ENCODE measurements at places on chromosomes 3 and 15. TPM values are rescaled to one million over a fixed set of nuclear protein-coding genes. Genes with fewer than 3 reads are reported as not detected.

Gene ACAA1
- 32.9 TPM for total RNA-seq

- DNase-seq, result no peak
Measured at GRCh38 chr3:185586686-185587039, 568 bp downstream of the SENP2 start.

DNA sequence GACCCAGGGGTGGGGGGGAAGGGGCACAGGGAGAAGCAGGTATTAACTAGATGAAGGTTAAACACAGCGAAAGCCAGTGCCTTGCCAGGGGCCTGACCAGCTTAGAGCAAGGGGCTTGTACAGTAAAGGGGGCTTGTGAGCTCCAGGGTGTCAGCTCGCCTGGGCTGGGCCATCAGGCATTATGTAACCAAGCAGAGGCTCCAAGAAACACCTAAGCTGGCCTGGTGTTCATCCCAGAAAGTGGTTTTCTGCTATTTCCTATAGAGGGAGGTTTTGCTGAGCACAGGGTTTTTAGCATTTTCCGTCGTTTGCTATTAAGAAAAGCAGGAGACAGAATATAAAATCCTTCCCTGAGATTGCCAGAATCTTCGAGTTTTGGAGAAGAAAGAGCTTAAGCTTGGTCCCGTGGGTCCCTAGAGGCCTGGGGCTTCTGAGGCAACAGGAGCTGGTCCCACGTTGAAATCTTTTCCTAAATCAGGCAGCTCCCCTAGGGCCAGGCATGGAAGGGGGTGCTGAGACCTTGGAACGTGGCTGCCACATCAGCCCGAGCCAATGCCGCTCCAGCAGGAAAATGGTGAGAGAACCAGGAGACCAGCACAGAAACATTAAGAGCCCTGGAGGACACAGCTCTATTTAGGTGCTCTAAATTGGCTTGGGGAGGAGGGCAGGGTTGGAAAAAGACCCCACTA is 71.4 kb downstream of the ISG20 start:
- DNase-seq, result no peak

GRCh38 chr15:34850121-34850520 is 54.8 kb upstream of the ACTC1 start:
- no peak for DNase-seq

Gene TM6SF1
- not detected for total RNA-seq

DNA sequence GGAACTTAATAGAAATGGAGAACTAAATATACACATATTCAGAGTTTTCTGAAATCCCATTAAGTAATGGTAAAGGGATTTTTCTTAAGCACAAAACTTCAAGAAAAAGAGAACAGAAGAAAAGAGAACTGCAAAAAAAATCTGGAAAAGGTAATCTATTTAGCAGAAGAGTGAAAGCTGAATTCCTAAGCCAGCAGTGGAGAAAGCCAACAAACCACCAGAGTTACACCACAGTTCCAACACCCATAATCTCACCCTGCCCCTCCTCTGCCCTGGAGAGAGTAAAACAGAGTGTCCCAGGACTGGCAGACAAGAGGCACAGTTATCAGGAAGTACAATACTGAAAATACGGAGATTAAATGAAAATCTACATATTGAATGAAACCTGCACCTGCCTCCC is 29.4 kb downstream of the TP53BP1 start:
- DNase-seq, result peak; percentile 53

DNA sequence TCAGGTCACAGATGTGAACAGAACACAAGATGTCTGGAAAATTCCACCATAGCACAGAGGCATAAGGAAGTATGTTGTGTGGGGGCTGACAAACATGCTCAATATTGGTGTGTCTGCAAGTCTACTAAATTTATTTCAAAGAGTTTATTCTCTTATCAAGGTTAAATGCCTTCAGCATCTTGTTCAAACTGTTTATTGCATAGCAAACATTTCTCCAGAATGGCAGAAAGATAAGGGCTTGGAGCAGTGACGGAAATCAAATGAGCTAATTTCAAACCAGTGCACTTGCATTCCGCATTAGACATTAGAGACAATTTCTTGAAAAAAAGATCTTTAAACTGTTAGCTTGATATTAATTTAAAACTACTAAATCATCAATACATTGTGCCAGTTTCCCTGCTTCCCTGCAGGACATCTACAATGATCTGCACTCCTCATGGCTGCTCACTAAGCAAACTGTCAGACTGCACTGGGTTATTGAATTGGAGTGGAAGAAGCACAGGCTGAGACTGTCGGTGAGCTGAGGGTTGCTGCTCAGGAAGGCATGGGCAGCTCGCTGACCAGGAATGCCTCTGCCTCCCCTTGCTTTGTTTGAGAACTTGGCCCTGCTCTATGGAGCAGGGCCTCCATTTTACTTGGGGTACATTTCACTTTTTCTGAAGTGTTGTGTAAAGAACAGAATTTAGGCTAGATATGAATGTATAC is 89.4 kb downstream of the KCNAB1 start:
- no peak for DNase-seq
